Peyer's patch (tissue), 4 donors: ENCODE measurements at places on chromosomes 16 and 17.

DNA sequence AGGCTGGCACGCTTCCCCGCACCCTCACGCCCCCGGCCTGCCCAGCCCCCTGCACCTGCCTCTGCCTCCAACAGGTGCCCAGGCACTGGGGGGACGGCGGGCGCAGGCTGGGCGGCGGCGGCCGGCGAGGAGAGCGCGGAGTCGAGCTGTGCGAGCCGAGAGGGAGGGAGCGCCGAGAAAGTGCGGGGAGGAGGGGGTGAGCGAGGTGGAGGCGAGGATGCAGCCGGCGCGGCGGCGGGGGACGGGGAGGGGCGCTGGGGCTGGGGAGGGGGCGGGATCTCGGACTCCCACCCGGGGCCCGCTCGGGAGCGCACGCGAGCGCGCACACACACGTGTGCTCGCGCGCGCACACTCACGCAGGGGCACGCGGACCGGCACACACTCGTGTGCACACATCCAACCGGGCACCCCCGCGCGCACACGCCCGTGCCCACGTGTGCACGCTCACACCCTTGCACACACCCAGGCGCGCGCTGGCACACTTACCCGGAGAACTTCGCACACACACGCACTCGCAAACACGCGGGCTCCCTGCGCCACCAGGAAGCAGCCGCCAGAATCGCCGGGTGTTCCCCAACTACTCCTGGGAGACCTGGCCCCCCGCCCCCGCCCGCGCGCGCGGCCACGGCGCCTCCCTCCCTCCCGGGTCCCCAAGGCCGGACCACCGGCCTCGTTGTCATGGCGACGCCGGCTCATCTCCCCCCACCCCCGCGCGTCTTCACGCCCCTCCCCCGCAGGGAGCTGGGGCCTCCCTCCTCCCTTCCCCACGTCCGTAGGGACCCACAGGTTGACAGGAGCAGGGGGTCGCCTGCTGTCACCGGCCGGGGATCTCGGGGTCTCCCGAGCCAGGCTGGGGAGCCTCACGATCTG is at the start of gene DOC2A:
TSS of gene DOC2A (minus strand) at position 184 of the 870 bp plus-strand sequence. CDS start 805 bp downstream, outside the sequence.
- no peaks in the 10 kb centered on the region for H3K27me3 ChIP-seq
- H3K27ac ChIP-seq = no peak within 1 kb of the TSS
- H3K36me3 ChIP-seq = no peaks in the 10 kb centered on the region

- no peaks in the 10 kb centered on the region for H3K36me3 ChIP-seq
- H3K27ac ChIP-seq = no peak overlapping the region
- H3K4me1 ChIP-seq = no peaks in the 10 kb centered on the region
- no peak overlapping the region for H3K4me3 ChIP-seq
Measured at GRCh38 chr16:76201385-76201784, 75.8 kb upstream of the CNTNAP4 start.

- no peak overlapping the region for H3K4me3 ChIP-seq
- H3K4me1 ChIP-seq = no peaks in the 10 kb centered on the region
- DNase-seq = no peak
Measured at GRCh38 chr17:2233441-2233947, 70.1 kb downstream of the SMG6 start.

GRCh38 chr17:31148205-31148604 is 53.4 kb downstream of the NF1 start:
- no peaks in the 10 kb centered on the region for H3K27me3 ChIP-seq
- DNase-seq = no peak
- H3K36me3 ChIP-seq = no peaks in the 10 kb centered on the region
- no peak overlapping the region for H3K4me3 ChIP-seq
- no peaks in the 10 kb centered on the region for H3K4me1 ChIP-seq
- no peak overlapping the region for H3K27ac ChIP-seq
